ENCODE measurements at places on chromosomes 13 and 19.

DNA sequence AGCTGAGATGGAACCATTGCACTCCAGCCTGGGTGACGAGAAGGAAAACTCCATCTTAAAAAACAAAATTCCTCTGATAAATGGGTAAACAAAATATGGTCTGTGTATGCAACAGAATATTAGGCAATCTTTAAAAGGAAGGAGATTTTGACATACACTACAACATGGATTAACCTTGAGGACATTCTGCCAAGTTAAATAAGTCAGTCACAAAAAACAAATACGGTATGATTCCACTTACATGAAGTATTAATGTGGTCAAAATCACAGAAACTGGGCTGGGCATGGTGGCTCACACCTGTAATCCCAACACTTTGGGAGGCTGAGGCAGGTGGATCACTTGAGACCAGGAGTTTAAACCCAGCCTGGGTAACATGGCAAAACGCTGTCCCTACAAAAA, 3.0 kb upstream of the ZNF444 start:
- H3K4me1 ChIP-seq: no peaks in the 10 kb centered on the region
- no peak overlapping the region for H3K4me3 ChIP-seq
- H3K27ac ChIP-seq: no peak overlapping the region

- H3K4me3 ChIP-seq: no peak overlapping the region
- no peak overlapping the region for H3K27ac ChIP-seq
These were observed 24.9 kb downstream of the CCDC8 start for GRCh38 chr19:46388311-46389095.

GRCh38 chr13:99269627-99270241, 11.6 kb upstream of the GPR18 start:
- peak; percentile 50 for DNase-seq
- H3K27ac ChIP-seq: no peak overlapping the region
- H3K4me1 ChIP-seq: no peaks in the 10 kb centered on the region
- H3K4me3 ChIP-seq: no peak overlapping the region

- DNase-seq: no peak
- H3K4me1 ChIP-seq: no peaks in the 10 kb centered on the region
- H3K4me3 ChIP-seq: no peak overlapping the region
- H3K36me3 ChIP-seq: no peaks in the 10 kb centered on the region
- H3K27me3 ChIP-seq: no peaks in the 10 kb centered on the region
These were observed 79.5 kb upstream of the MYO16 start for GRCh38 chr13:108549934-108550333.
